ENCODE measurements at places on chromosomes 13 and 19.

DNA sequence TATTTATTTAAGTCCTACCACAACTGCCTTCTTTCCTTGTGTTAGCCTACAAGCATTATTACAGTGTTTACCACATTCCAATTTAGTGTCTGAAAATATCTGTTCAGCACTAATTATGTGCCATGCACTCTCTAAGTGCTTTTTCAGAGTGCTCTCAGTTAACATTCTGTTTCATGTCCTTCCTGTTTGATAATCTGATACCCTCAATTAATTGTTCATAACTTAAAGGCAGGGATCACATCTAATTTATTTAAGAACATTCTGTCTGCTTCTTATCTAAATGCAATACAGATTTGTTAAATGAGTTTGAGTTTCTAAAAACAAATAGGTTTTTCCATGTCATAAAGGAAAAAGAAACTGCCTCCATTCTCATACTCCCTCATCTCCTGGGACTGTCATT is 649.6 kb upstream of the ATXN8OS start:
- DNase-seq = no peak

DNA sequence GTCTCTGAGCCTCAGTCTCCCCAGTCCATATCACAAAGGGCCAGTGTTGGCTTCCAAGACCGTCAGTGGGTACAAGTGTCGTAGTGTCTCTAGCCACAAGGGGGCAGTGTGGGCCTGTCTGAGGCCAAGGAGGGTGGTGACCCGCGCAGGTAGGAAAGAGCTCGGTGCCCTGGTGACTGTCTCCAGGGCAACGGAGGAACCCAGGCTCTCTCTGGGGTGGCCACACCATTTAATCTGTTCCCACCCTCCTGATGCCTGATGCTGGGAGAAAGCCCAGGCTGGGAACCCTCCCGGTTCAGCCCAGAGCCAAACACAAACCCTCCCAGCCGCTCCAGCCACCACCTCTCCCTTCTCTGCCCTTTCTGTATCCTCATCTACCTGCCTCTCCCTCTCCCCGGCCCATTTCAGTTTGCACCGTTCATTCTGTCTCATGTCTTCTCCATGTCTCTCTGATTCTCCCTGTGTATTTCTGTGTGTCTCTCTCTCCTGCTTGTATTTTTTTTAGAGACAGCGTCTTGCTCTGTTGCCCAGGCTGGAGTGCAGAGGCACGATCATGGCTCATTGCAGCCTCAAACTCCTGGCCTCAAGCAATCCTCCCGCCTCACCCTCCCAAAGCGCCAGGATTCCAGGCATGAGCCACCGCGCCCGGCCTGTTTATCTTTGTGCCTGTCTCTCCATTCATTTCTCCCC is 17.5 kb upstream of the MEIS3 start:
- peak; percentile 85 for DNase-seq

GRCh38 chr19:39765091-39766076 is 13.3 kb upstream of the LEUTX start:
- peak; percentile 36 for DNase-seq

DNA sequence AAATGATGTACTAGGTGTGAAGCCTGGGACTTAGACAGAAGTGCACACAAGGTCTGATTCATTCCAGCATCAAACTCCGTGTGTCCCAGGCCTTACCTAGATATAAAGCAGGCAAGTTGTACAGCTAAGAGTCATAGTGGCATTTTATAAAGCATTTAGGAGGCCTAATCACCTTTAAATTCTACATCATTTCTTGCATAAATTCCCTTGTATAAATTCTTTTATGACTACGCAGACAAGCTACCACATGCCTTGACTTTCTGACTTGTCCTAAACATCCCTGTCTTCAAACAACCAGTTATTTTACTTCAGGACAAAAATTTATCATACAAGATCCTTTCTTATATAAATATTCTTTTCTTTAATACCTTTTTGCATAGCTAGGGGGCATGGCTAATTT is 22.5 kb downstream of the TMEM255B start:
- no peak for DNase-seq

- no peak for DNase-seq
Observed at GRCh38 chr13:97873398-97873797, 80.1 kb upstream of the IPO5 start.

- DNase-seq = no peak
Observed at GRCh38 chr19:57245066-57245465, 4.6 kb downstream of the ZNF805 start.

GRCh38 chr13:92806215-92806614 is 420.4 kb upstream of the GPC6 start:
- DNase-seq = peak; percentile 18

GRCh38 chr19:47707135-47707925 is 5.9 kb upstream of the EHD2 start:
- DNase-seq = peak; percentile 86

GRCh38 chr13:111475488-111475887 is 155.0 kb downstream of the TEX29 start:
- DNase-seq = no peak

DNA sequence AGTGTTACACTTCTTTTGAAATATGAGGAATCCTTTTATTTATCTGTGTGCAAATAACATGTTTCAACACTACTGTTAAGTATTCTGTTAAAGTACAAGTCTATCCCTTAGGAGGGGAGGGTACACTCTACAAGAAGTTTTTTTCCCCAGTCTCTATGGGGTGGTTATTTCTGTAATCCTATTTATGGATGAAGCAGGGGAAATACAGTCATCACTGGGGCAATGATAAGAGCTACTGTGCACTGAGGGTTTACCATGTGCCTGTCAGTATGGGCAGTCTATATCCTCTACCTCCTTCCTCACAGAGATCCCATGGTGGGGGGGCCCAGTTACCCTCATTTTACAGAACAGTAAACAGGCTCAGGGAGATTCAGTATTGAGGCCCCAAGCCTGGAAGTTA is 16.6 kb upstream of the TRIM13 start:
- no peak for DNase-seq

- DNase-seq = no peak
Observed at GRCh38 chr13:29227576-29227975, 367.9 kb downstream of the SLC7A1 start.

DNA sequence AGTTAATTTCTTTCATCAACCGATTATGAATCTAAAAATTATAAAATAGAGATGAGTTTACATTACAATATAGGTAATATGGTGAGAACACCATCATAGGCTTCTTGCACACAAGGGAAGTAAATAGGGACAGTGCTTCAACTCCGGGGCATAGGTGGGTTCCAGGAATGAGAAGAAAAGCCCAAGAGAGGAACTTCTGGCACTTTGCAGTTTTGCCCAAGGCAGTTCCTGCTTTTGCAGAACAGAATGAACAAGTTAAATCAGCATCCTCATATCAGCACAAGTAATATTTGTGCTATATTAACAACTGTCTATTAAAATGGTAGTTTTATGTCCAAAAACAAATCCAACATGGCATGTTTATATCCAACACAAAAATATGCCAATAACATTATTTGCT is 60.1 kb downstream of the DACH1 start:
- no peak for DNase-seq

GRCh38 chr19:42324655-42325307 is 654 bp upstream of the MEGF8 start:
- no peak for DNase-seq

DNA sequence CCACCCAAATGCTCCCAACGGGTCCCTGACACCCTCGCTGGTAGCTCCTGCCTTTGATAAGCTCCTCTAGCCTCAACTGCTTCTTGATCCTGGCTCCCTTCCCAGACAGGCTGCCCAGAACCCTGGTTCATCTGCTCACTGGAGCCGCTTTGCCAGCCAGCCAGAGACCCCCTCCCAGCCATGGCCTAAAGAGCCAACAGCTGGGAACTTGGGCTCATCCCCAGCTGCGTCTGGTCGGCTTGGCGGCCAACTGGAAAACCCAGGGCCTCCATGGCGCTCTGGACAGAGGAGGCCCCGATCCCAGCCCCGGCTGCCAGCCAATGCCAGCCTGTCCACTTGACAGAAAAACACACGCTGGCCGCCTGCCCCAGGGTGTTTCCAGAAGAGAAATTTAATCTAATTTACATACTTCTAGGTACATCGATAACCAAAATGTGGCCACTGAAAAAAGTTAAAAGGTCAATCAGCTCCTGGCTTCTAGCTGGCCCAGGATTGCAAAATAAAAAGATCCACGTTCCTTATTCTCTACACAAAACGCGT is 3.0 kb upstream of the AKAP8L start:
- no peak for DNase-seq

GRCh38 chr19:55474269-55475265 is 1.9 kb upstream of the ZNF628 start:
- no peak for DNase-seq

DNA sequence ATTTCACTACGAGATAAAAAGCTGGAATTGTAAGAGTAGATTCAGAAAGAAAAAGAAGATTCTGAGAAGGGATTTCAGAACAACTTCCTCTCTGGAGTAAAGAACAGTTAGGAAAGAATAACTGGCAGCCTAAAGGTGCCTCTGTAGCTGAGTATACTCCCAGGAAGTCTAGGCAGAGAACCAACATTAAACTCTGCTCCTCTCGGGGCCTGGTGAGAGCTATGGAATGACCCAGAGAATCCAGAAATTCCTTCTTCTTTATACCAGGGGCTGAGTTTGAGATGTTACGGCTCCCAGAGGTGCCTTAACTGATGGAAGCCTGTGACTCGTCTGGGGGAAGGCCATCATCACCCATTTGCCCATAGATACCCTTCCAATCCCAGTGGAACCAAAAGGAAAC is 39.1 kb downstream of the FAM216B start:
- no peak for DNase-seq

DNA sequence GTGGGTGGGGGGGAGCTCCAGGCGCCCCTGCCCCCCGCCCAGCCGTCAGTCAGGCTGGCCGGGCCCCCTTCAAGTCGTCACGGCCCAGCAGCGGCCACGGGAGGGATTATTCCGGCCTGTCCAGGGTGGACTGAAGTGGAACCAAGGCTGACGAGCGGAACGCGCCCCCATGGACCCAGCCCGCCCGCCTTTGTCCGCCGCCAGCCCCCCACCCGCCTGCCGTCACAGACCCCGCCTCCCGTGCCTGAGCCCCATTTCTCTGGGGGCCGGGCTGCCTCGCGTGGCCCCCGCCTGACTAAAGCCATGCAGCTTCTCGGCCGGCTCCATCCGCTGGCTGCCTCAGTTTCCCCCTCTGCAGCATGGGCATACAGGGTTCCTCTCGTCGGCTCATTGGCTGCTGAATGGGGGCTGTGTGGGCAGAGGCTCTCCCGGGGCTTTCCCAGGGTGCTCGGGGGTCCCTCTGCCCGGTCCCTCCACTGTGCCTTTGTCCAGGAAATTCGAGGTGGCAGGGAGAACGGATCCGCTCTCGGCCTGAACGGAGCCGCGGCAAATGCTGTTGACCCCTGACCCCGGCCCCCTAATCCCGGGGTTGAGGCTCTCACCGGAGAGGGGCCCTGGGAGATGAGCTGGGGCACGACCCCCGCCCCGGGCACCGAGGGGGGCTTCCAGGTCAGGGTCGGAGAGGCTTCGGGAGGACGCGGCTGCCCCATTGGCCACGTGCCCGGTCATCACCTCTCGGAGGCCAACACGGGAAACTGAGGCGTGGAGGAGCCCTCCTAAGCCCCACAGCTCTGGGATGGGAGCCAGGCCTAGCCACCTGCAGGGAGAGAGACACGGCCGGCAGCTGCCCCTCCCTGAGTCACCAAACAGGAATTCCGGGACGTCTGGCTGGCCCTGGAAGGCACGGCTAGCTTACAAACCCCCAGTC is 27.4 kb downstream of the EFNA2 start:
- no peak for DNase-seq

- no peak for DNase-seq
Observed at GRCh38 chr13:32316028-32316339, 676 bp downstream of the BRCA2 start.

GRCh38 chr13:34816908-34817665 is 125.0 kb upstream of the NBEA start:
- DNase-seq = no peak

DNA sequence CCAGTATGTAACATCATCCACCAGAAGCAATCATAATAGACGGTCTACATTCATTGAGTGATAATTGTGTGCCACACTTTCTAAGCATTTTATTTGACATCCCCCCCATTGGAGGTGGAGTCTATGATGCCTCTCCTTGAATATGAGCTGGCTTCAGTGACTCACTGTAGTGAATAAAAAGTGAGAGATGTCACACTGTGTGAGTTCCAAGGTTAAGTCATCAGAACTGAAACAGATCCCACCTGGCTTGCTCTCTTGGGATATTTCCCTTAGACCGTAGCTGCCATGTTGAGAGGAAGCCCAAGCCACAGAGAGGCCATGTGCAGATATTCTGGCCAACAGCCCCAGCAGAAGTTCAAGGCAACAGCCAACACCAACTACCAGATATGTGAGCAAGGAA is 12.6 kb downstream of the RTBDN start:
- DNase-seq = no peak

DNA sequence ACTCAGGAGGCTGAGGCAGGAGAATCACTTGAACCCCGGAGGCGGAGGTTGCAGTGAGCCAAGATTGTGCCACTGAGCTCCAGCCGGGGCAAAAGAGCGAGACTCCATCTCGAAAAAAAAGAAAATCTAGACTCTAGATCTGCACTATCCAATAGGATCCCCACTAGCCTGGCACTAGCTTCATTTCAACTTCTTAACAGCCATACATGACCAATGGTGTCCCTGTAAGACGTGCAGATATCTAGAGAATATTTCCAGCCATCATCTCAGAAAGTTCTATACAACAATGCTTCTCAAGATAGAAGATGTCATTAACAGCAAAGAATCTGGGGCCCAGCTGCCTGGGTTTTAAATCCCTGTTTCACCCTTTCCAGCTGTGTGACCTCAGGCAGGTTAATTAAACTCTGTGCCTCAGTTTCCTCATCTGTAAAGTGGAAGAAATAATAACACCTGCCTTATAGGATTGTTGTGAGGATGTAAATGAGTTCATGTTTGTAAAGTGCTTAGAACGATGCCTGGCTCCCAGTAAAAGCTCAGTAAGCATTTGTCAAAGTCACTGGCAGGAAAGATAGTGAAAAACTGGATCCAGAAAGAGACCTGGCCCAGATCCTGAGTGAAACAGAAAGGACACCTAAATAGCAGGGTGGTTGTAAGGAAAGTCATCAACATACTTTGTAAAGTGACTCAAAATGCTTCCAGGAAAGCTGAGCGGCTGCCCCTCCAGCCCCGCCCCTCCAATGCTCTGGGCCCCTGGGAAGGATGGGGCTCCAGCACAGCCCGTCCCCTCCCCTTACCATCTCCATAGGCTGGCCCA is 13.5 kb downstream of the WIZ start:
- DNase-seq = no peak

- no peak for DNase-seq
Observed at GRCh38 chr13:72737033-72737432, 9.3 kb downstream of the BORA start.

- no peak for DNase-seq
Observed at GRCh38 chr13:110349239-110349638, 42.2 kb downstream of the COL4A2 start.

DNA sequence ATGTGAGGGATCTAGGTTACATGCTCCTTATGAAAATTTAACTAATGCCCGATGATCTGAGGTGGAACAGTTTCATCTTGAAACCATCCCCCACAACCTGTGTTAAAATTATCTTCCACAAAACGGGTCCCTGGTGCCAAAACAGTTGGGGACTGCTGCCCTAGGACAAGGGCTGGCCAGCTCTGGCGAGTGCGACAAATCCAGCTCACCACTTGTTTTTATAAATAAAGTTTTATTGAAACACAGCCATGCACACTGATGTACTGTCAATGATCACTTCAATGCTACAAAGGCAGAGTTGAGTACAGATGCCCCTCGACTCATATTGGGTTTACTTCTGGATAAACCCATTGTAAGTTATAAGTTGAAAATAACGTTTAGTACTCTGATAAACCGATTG is 235.3 kb downstream of the ATP8A2 start:
- DNase-seq = no peak

GRCh38 chr19:13864046-13864666 is 12.8 kb upstream of the NANOS3 start:
- DNase-seq = no peak
